Activated naive CD4-positive, alpha-beta T cell treated with anti-CD3 and anti-CD28 coated beads, Interleukin-2, amount 10 ng/mL, durations not matched to agents 7 days and 5 days (primary cell): ENCODE measurements at places on chromosomes 1 and 21.
A peak's percentile ranks its signal among the peaks of the same experiment; 100 is the strongest.

- DNase-seq: no peak
Measured at GRCh38 chr1:7013833-7014639, 228.8 kb downstream of the CAMTA1 start.

DNA sequence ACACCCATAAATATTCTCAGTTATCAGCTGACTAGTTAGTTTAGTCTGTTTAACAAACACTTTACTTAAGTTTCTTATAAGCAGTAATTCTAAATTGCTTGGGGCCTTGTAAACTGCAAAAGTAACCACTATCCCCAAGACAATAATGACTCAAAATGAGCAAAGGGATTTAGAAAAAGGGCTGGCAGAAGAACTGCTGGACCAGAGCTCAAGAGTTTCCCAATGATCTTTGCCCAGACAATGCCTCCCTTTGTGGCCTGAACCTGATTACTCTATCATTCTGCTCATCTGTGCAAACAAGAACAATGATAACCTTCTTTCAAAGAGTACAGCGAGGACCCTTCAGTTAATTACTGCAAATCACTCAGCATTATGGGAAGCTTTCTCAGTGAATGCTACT lies 123.5 kb downstream of the TIAM1 start:
- no peak for DNase-seq

DNA sequence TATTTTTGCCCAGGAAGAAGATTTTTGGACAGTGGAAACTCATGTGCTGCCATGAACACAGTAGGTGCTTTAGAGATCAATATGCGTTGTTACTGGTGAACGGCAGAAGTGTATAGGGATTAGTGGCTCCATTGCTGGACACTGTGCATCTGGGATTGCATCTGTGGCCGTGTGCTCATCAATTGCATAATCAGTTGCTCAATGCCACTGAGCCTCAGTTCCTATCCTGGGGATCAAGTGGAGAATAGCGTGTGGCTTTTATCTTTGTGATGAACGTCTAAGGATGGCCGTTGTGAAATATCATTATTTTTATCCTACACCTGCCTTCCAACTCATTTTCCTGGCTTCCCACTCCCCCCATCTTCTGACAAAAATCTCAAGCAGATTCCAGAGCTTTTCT lies 5.4 kb downstream of the TNN start:
- no peak for DNase-seq

DNA sequence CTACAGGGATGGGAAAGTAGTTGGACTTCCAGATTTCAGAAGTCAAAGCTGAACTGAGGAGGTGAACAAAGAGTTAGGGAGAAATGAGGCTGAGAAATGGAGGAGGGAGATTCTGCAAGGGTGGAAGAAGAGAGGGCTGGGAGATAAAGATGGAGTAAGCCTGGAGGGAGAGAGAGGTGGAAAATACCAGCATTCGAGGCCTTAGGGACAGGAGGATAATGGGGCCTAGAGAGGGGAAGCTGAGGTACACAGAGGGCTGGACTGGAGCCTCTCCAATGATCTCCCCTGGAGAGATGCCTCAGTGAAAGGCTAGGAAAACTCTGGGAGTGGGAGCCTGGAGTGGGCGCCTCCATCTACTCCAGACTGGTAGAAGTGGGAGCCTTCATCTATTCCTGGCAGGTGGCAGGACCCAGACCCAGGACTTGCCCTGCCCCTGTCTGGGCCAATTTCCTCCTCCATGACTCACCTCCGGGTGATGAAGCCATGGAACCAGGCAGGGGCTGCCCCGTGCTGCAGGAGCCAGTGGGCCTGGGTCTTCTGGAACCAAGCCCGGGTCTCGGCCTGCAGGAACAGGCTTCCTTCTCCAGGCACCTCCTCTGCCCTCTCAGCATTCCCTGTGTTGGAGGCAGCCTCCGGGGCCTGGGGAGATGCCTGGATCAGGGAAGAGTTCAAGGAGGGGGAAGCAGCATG lies 1.9 kb downstream of the SH2D2A start:
- DNase-seq: no peak

DNA sequence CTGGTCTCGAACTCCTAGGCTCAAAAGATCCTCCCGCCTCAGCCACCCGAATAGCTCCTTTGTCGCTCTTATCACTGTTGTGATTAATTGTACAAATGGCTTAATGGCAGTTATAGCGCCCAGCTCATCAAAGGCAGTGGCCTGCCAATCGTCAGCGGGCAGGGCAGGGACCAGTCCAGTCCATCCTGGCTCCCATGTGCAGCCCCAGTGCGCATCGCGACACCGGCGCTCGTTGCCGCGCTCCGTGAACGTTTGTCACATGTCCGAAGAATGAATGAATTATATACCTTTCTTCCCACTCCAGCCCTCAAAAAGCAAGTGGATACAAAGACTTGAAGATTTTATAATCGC lies 18.4 kb downstream of the MTX1 start:
- no peak for DNase-seq

- DNase-seq: no peak
Measured at GRCh38 chr1:23367451-23367790, 2.2 kb downstream of the ZNF436 start.

GRCh38 chr1:66312271-66312990 lies 221.5 kb upstream of the SGIP1 start:
- no peak for DNase-seq

DNA sequence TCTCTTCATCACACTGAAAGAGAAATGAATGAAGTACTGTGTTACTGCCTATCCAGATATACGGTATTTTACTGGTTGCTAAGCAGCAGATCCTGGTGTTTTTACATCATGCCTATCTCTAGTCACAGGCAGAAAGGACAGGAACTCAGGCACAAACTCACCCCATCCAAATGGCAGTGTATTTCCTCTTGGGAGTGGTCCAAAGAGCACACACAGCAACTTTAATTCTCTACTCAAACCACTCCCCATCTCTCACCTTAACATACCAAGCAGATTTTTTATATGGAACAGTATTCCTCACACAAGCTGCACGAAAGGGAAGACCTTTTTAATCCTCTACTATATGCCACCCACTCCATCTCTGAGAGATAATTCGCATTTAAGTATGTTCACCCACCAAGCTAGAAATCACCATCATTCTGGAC lies 27.3 kb downstream of the EIF4G3 start:
- no peak for DNase-seq

- DNase-seq: no peak
Measured at GRCh38 chr1:35914717-35915116, 16.2 kb upstream of the AGO3 start.

GRCh38 chr1:12342401-12343003 lies 112.7 kb downstream of the VPS13D start:
- DNase-seq: no peak

GRCh38 chr1:154567386-154568156 lies at the start of gene CHRNB2:
Gene CHRNB2 (plus strand): TSS chr1:154567778. CDS start chr1:154568045, 267 bp downstream.
- DNase-seq: peak; percentile 84

DNA sequence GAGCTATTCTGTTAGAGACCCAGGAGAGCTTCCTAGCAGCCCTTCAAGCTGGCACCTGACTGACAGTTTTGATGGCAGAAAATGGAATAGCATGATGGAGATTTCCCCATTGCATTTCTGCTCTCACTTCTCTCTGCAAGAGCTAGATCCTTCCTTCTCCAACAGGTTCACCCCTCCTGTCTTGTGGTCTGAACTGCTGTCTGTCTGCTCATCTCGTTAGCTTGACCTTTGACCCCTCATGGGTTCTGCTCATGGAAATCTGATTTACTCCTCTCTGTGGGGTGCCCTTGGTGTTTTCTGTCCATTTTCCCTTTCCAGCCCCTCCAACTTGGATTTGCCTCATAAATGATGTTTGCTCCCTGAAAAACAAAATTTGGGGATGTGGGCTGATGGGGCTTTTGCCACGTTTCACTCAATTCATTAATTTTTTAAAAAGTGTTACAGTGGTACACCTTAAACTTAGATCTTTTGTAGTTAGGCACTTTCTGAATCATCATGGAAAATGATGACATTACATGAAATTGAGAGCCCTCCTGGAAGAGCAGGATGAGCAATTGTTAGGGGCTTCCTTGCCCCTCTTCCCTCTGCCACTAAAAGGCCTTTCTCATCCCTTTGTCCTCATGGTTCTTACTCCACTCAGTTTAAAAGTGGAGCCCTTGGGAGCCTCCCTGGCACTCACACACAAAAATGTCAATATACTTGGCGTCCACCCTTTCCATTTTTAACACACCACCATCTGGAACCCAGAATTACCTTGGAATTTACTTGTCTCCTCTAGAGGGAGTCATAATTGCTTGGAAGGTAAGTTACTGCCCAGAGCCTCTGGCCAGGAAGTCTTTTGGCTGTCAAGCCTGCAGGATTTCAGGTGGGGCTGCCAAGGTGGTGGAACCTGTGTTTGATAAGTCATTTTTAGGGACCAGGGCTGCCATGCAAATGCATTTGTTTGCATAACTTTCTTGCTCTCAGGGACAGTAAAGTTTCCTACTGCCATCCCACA lies 31.9 kb upstream of the IL19 start:
- DNase-seq: no peak

GRCh38 chr1:223642237-223642636 lies 23.3 kb downstream of the CAPN8 start:
- DNase-seq: no peak

DNA sequence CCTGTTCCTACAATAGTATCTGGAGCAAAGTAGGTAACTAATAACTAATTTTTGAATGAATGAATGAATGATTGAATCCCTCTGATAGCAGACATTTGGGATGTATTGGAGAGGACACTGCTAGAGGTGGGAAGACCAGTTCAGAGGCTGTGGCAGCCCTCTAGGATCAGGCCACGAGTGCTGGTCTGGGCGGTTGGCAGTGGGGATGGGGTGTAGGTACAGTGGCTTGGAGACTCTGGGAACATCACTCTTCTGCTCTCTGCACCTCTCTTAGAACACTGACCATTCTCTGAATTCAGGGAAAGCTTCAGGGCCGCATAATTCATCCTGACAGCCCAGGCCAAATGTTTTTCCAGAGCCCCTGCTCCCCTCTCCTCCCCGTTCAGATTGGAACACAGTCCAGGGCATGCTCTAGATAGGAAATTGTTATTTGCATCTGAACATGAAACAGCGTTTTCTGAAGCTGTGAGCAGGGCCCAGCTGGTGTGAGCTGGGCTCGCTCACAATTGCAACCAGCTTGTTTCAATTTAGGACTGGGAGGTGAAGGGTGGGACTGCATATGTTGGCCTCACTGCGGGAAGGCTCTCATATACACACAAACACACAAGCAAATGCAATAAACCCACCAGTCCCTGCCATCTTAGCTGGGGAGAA lies 253.1 kb upstream of the USP24 start:
- DNase-seq: no peak

GRCh38 chr1:198638894-198639635 lies at the start of gene PTPRC:
Gene PTPRC (plus strand): TSS chr1:198639040. CDS start chr1:198639269, 229 bp downstream.
- DNase-seq: no peak

- no peak for DNase-seq
Measured at GRCh38 chr1:218367118-218367517, 22.0 kb downstream of the TGFB2 start.

- DNase-seq: no peak
Measured at GRCh38 chr1:246932366-246932700, 585 bp upstream of the AHCTF1 start.

DNA sequence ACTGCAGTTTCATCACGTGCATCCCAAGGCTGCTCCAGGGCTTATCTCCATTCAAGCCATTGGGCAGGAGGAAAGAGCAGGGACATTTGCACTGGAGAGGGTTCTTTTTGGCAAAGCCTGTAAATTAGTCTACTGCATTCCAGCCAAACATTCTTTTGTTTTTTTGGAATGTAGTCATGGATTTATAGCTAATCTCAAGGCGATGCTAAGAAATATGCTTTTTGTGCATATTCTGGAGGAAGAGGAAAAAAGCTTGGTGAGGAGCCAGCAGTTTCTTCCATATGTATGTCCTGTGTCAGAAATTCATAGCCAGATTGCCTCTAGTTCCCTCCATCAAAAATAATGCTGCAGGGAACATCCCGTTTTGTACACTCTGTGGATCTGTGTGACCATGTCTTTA lies 221.4 kb downstream of the BACH1 start:
- no peak for DNase-seq

DNA sequence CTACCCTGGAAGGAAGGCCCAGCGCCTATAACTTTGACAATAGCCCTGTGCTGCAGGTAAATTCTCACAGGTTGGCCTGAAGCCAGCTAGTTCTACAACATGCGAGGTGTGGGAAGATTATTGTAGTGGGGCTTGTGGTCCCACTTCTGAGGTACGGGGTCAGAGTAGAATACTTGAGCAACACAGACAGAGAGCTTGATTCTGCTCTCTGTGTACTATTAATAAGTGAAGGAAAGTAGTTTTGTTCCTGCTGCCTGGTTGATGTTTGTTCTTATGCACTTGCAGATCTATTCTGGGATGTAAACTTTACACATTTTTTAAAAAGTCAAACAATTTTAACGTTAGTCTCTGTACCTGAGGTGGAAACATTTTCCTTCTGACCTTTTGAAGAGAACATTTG lies 80.4 kb downstream of the LAMC1 start:
- DNase-seq: no peak

DNA sequence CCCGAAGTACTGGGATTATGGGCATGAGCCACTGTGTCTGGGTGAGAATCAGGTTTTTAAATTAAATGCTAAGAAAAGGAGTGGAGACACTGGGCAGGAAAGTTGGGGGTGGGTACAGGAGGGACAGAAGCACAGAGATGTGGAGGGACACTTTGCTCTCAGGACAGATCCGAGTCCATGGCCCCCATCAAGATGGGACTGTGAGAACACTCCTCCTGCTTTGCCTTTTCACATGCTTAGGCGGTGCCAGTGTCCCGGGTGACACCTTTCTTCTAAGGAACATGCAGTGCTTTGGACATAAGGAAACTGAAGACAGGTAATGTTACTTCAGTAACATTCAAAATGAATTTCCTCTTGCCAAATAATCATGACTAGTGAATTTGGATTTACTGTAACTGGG lies 16.7 kb downstream of the SLC25A33 start:
- no peak for DNase-seq

DNA sequence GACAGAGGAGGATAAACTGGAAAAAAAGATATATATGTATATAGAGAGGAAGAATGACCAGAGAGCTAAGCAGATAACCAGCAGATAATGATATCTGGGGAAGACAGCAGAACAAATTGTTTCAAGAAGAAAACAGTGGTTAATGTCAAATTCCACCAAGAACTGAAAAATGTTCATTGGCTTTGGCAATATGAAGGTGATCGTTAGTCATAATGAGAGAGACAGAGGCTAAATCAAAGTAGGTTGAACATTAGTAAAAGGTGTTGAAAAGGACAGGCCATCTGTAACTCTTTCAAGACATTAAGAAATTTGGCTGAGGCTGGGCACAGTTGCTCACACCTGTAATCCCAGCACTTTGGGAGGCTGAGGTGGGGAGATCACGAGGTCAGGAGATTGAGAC lies 25.3 kb upstream of the CR2 start:
- DNase-seq: no peak

GRCh38 chr1:200437556-200438203 lies 27.8 kb upstream of the ZNF281 start:
- no peak for DNase-seq

- DNase-seq: no peak
Measured at GRCh38 chr1:91701472-91701869, 184.5 kb downstream of the TGFBR3 start.

- DNase-seq: no peak
Measured at GRCh38 chr1:57696043-57696442, 272.2 kb upstream of the DAB1 start.
